ENCODE measurements at places on chromosomes 13 and 19. TPM values are rescaled to one million over a fixed set of nuclear protein-coding genes. Genes with fewer than 3 reads are reported as not detected.

Gene C2CD4C
- 0.07 TPM for total RNA-seq

Gene CEACAM8
- not detected for total RNA-seq

DNA sequence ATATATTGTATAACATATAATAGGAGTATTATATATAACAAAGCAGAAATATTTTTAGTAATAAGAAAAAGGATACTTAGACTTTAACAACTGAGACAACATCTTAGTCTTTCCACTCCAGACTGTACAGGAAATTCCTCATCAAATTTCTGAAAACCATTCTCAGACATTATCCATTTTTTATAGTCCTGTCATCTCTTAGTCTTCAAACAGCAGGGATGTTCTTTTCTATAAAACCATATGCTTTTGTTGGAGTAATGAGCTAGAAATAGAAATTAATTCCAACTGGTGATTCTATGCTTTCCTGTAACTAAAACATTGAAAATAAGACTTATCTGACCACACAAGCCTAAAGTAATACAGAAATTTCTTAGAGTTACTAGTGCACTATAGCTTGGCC is 82.2 kb upstream of the CSNK1A1L start:
- H3K27ac ChIP-seq = no peak overlapping the region
- peaks cover 22% of the 10 kb centered on the region for H3K36me3 ChIP-seq
- H3K4me3 ChIP-seq = no peak overlapping the region
- peaks cover 33% of the 10 kb centered on the region for H3K4me1 ChIP-seq

DNA sequence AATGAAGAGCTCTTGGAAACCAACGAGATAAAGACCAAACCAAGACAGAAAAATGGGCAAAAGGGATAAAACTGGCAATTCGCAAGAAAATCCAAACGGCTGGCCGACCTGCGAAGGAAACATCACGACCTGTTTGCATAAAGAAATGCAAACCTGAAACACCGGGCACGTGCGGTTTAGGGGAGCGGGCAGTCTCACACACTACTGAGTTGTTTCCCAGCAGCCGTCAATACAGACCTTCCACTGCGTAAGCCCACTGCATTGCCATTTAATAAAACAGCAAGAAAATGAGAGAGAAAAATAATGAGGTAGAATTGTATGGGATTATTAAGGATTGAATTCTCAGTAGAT is 642 bp upstream of the PEG3 start:
- H3K27me3 ChIP-seq = no peaks in the 10 kb centered on the region
- no peak overlapping the region for H3K27ac ChIP-seq
- H3K4me1 ChIP-seq = no peaks in the 10 kb centered on the region
- peaks cover 10% of the 10 kb centered on the region for H3K36me3 ChIP-seq
- no peak for DNase-seq

GRCh38 chr13:107025991-107026390 is 458.1 kb upstream of the ARGLU1 start:
- no peaks in the 10 kb centered on the region for H3K27me3 ChIP-seq

Gene ADGRE1
- not detected for total RNA-seq

Gene ZNF382
- total RNA-seq = 1.9 TPM

GRCh38 chr19:4388337-4389063 is 11.8 kb downstream of the SH3GL1 start:
- peak overlapping the region; percentile 69 for H3K27ac ChIP-seq
- H3K36me3 ChIP-seq = no peaks in the 10 kb centered on the region
- DNase-seq = no peak
- H3K27me3 ChIP-seq = peaks cover 3% of the 10 kb centered on the region

DNA sequence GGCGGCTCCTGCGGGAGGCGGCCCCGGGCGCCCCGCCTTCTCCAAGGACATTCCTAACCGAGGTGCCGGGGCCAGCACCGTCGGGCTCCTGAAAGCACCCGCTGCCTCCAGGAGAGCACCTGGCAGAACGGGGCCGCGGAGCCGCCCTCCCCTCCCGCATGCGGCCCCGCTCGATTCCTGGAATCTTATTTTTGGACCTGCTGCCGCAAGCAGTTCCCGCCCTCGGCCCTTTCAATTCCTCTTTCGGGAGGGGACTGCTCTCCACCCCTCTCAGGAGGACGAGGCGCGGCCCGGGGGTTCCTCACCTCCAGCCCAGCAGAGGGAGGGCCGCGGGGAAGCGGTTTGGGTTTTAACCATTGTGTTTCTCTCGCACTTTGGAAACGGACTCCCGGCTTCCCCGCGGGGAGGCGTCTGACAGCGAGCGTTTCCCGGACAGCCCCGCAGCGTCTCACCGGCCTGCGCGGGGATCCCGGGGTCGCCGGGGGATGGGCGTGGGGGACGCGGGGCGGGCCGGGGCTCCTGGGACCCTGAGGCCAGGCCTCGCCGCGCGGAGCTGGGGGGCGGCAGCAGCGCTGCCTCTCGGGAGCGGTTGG is 849 bp downstream of the GAS6 start:
- peaks cover 60% of the 10 kb centered on the region for H3K36me3 ChIP-seq
- H3K4me3 ChIP-seq = peak overlapping the region; percentile 97
- DNase-seq = no peak
- H3K27me3 ChIP-seq = peaks cover 4% of the 10 kb centered on the region
- H3K27ac ChIP-seq = peak overlapping the region; percentile 93
- H3K4me1 ChIP-seq = peaks cover 74% of the 10 kb centered on the region

DNA sequence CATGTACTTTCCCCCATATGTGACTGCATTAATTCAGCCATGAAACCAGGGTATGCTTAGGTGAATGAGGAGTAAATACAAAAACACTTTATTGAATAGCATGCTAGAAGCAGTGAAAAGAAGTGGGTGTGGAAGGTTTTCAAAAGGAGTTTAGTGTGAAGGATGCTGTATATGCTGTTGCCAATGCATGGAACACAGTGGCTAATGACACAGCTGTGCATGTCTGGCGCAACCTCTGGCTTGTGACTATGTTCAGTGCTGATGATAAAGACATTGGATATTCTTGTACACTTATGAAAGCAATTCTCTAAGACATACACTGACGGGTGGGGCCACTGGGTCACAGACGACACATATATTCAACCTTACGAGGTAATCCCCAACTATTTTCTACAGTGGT is 55.2 kb downstream of the SOX21 start:
- no peaks in the 10 kb centered on the region for H3K36me3 ChIP-seq
- peak; percentile 5 for DNase-seq
- H3K4me3 ChIP-seq = peak overlapping the region; percentile 36
- H3K27ac ChIP-seq = peak overlapping the region; percentile 81
- H3K4me1 ChIP-seq = peaks cover 48% of the 10 kb centered on the region

DNA sequence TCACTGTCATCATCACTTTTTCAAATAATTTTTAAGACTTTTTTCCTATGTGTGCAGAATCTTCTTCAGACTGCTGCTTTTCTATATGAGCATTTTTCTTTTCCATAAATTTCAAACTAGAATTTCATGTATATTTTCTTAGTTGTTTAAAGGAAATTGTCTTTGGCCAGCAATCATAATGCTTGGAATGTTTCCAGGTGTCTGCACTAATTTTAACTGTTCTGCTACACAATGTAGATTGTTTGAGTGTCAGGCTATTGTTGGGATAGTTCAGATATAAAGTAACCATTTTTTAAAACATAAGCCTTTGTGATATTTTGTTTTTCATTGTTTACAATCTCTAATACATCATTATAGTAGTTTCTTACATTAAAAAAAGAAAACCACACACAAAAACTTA is 1418.5 kb downstream of the EFNB2 start:
- H3K36me3 ChIP-seq = peaks cover 7% of the 10 kb centered on the region
- no peak for DNase-seq
- H3K27ac ChIP-seq = no peak overlapping the region
- H3K27me3 ChIP-seq = peaks cover 3% of the 10 kb centered on the region
- H3K4me1 ChIP-seq = no peaks in the 10 kb centered on the region
- no peak overlapping the region for H3K4me3 ChIP-seq

- no peak overlapping the region for H3K27ac ChIP-seq
- H3K4me1 ChIP-seq = no peaks in the 10 kb centered on the region
- no peaks in the 10 kb centered on the region for H3K27me3 ChIP-seq
These were observed 302.6 kb downstream of the ATP8A2 start for GRCh38 chr13:25674371-25674770.

Gene DMKN
- total RNA-seq = 0.32 TPM

Gene HSD17B14
- 4.4 TPM for total RNA-seq

GRCh38 chr19:11247391-11247790 is 8.0 kb downstream of the ANGPTL8 start:
- H3K27me3 ChIP-seq = no peaks in the 10 kb centered on the region
- no peak overlapping the region for H3K4me3 ChIP-seq
- DNase-seq = no peak

DNA sequence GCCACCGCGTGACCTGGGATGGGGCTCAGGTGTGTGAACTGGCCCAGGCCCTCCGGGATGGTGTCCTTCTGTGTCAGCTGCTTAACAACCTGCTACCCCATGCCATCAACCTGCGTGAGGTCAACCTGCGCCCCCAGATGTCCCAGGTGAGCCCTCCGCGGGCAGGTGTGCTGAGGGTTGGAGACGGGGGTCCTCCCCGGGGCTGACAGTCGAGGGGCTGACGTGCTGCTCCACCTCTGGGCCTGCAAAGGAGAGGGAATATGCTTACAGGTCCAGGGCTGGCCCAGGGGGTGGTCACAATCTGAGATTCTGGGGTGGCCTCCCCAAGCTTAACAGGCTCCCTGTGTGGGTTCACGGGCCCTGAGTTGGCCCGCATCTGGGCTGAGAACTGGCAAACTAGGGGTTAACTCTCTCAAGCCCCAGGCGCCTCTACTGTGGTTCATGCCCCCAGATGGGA is 386 bp downstream of the VAV1 start:
- H3K27me3 ChIP-seq = peaks cover 7% of the 10 kb centered on the region
- no peak for DNase-seq
- H3K4me1 ChIP-seq = no peaks in the 10 kb centered on the region
- H3K27ac ChIP-seq = no peak overlapping the region

Gene KLK6
- total RNA-seq = not detected
